ENCODE measurements at places on chromosomes 3 and 15.

DNA sequence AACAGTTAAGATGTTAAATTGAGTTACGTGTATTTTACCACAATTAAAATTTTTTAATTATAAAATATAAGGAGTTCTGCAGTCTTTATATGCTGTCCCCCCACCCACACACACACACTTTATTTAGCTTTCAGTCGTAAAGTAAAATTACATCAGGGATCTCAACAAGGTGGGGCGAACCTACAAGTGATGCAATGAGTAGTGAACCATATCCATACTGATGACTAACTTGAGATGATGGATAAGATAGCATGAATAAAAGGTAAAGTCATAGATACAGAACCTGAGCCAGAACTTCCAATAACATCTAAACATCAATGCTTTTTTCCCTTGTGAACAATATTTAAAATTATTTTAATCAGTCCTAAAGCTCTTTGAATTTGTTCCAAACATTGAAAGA, 77.2 kb downstream of the VPS13C start:
- no peak for DNase-seq

DNA sequence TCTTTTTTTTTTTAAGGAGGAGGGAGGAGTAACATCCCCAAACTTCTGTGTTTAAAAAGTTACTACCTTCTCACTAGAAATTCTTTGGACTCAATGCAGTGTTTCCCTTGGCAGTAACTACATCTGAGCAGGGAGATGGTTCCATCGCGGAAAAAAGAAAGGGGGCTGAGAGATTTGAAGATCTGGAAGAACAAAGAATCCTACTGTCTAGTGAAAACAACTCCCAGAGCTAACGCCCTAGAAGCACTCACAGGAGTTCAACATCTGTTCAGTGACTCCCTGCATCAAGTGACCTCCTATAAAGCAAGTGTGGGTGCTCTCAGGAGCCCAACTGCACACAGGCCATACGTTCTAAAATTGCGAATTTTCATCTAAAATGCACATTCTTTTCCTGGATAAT, 66.8 kb upstream of the PXYLP1 start:
- DNase-seq: no peak

DNA sequence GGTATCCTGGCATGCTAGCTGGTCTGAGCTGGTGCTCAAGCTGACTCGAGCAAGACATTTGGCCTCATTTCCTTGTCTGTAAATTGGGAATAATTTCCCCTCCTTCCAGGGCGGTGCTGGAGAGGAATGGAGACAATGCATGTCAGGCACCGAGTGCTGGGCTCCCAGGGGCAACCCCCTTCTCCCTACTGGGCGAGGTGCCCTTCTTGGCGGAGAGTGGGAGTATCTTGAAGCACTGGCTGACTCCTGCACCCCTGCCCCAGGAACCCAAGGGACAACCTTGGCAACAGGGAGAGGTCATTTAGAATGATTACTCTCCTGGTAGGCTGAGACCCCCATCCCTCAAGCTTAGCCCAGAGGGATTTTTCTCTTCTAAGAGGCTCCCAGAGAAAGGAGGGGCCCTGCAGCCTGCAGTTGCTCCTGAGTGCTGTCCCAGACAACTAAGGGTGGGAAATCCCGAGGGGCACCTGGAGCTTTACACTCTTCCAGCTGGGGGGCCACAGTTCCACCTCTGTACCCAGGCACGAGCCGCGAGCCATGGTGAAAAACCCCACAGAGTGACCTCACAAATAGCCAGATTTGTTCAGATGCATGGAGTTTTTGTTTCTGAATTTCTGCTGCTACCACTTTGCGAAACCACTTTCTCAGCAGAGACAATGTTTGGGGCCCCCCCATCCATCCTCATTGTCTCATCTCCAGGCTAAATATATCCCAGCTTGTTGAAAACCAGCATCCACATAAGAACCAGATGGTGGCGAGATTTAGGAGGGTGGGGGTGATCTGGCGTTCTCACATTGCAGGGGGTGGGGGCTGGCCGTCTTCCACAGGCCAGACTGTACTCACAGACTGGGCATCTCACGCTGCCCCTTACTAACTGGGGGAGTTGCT, 44.8 kb downstream of the ABTB1 start:
- DNase-seq: no peak

GRCh38 chr3:81910244-81910852, 148.9 kb upstream of the GBE1 start:
- no peak for DNase-seq

GRCh38 chr15:41780266-41780665, 6.0 kb downstream of the MAPKBP1 start:
- no peak for DNase-seq

GRCh38 chr15:66563126-66563525, 2.7 kb downstream of the LCTL start:
- no peak for DNase-seq

DNA sequence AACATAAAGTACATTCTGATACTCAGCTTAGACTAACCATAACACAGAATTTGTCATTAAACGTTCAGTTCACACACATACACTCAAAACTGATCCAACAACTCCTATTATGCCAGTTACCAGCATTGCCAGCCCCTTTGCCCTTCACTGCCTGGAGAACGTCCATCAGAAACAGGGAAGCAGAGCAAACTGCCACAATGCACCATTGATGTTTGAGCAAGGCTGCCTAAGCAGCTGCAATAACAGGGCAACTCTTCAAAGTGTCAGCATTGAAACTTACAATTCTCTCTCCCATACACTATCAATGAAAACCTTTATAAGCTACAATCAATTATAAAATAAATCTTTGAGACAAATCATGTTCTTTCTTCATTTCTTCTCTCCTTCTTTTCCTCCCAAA, 85.1 kb downstream of the ZBTB20 start:
- no peak for DNase-seq

- DNase-seq: no peak
These were observed 2.3 kb downstream of the STARD5 start for GRCh38 chr15:81321667-81322066.

GRCh38 chr3:172076212-172076611, 36.8 kb downstream of the FNDC3B start:
- DNase-seq: no peak

DNA sequence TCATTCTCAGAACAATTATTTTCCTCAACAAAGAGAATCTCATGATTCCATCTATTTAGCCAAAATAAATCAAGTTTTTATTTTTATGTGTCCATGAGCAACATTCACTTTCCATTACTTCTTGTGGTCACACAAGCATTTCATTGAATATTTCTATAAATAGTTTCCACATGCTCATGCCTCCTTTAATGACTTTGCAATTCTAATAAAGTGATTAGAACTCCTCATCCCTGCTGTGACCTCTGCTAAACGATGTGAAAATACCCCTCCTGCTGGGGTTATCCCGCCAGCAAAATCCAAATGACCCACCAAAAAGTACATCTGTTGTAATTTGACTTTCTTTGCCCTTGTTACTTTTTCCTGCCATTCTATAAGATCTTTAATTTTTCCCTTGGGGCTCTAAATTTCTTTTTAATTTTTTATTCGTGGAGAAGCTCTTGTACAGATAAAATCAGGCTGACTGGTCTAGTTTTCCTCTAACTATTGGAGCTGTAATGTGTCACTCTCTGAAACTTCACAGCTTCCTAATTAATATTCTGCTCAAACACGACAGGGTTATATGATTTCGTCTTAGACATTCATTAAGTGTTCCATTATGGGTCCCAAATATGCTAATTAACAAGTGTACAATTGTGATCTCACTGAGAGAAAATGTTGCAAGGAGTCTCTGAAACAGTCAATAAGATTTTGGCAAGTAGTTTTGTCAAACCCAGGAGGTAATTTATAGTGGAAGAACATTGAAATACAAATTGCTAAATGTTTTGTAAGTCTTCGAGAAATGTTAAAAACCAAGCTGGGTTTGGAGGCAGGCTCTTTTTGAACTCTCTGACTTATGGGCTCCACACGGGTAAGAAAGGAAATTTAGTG, 533.1 kb upstream of the NAALADL2 start:
- DNase-seq: no peak

DNA sequence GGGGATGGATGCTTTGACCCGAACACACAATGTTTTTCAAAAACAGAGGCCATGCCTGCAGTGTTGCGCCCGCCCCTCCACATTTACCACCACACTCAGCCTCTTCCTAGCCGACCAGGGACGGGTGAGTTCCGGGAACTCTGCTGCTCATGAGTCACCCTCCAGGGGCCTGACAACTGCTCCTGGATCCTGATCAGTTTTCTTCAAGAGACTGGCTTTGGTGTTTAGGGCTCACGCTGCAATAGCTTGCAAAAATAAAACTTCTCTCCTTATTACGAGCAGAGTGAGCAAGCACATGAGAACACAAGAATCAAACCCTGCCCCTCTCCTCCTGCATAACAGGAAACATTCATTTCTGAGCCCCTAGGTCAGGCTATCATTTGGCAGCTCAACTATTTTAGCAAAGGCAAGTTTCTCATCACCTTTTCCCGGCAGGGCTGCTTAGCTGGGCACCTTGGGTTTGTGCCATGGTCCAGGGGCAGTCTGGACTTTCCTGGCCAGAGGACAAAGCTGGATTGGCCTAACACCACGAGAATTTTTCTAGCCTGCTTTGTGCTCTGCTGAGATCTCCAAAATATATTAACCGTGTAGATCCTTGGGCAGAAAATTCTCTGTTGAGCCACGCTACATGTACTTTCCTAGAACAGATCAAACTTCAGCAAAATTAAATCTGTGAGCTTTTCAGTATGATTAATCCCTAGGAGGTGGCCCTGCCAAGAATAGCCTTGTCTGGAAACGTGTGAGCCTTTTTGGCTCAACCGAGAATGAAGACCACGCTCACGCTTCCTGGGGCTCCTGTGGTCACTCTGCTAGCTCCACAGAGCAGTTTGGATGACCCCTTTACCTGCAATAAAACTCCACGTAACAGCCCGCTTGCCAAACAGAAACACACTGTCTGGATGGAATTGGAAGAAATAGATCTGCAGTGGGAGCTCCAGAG, 52.7 kb upstream of the SPATA12 start:
- no peak for DNase-seq

DNA sequence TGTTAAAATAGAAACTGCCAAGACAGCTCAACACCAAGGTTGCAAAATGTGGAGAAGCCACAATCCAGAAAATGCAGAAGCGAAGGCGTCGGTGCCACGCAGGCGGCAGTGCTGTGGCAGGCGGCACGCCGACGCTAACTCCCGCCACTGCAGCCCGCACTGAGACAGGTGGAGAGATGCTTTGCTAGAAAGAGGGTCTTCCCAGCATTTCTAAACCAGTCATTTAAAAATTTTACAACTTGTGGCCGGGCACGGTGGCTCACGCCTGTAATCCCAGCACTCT, 23.2 kb downstream of the CYFIP1 start:
- no peak for DNase-seq

- no peak for DNase-seq
These were observed 78.9 kb downstream of the TGFBR2 start for GRCh38 chr3:30685267-30685667.

GRCh38 chr15:92847841-92848240, 52.3 kb upstream of the CHD2 start:
- no peak for DNase-seq

DNA sequence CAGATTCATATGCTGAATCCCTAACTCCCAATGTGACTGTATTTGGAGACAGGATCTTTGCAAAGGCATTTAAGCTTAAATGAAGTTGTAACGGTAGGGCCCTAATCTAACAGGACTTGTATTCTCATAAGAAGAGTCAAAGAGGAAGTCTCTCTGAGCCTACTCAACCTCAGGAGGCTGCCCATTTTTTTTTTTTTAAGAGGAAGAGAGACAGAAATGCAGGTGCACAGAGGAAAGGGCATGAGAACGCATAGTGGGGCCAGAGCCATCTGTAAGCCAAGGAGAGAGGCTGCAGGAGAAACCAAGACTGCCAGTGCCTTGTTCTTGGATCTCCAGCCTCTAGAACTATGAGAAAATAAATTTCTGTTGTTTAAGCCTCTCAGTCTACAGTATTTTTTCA, 28.4 kb downstream of the ZNF860 start:
- no peak for DNase-seq

DNA sequence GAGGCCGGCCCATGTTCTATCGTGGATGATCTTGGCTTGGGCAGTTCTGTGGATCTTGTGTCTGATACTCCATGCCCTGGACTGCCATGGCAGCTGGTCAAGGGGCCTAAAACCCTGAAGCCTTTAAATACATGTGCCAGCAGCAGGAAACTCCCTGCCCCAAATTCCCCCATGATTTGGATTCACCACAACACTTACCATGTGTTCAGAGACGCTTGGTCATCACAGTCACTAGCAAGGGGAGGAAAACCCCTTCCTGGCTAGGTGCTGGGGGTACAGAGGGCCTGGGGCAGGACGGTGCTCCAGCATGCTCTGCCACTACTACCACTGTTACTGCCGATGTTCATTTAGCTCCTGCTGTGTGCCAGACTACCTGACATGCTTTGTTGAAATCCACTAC, 94.4 kb downstream of the DNAJB8 start:
- DNase-seq: no peak

DNA sequence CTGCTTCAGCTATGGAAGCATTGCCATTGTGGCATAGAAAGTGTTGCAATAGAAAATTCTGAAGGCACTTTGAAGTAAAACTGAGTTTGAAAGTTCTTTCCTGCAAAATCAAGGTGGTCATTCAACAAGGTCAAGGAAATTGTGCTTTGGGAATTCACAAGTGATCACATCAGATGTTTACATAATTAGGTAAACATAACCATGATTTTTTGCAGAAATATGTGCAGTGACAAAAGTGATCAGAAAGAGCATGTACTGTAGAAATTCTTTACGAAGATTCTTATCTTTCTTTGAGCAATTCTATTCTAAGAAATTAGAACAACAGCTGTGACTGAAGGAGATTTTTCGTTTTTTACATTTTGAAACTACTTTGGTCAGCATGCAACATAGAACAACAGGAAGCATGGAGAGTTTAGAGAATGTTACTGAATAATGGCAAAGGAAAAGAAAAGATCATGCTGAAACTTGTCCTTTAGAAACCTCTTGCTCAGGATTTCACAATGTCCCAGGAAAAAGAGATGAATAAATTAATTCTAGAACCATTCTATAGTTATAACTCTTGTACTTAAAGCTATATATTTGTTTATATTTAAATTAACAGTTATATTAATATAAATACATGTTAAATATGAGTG, 643.4 kb upstream of the ARPP21 start:
- no peak for DNase-seq

GRCh38 chr3:61646851-61647525, 85.6 kb downstream of the PTPRG start:
- DNase-seq: no peak

DNA sequence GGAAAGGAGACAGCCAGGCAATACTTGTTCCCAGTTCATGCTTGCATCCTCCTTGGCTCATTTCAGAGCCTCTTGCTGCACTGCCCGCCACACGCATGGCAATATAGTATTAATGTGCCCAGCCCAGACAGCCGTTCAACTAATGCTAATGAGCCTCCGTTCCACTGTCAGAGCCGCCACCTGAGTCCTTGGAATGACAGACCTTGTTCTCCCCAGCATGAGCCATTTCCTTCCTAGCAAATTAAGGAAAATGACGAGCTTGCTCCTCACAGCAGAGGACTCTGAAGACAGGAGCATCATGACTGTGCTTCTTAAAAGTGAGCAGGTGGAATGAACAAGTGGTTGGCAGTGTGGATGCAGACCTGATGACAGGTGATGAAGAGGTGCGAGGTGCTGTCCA, 10.8 kb upstream of the LRRC15 start:
- no peak for DNase-seq
